ENCODE measurements at places on chromosomes 4 and X. TPM values are rescaled to one million over a fixed set of nuclear protein-coding genes. Genes with fewer than 3 reads are reported as not detected.
A peak's percentile ranks its signal among the peaks of the same experiment; 100 is the strongest.

DNA sequence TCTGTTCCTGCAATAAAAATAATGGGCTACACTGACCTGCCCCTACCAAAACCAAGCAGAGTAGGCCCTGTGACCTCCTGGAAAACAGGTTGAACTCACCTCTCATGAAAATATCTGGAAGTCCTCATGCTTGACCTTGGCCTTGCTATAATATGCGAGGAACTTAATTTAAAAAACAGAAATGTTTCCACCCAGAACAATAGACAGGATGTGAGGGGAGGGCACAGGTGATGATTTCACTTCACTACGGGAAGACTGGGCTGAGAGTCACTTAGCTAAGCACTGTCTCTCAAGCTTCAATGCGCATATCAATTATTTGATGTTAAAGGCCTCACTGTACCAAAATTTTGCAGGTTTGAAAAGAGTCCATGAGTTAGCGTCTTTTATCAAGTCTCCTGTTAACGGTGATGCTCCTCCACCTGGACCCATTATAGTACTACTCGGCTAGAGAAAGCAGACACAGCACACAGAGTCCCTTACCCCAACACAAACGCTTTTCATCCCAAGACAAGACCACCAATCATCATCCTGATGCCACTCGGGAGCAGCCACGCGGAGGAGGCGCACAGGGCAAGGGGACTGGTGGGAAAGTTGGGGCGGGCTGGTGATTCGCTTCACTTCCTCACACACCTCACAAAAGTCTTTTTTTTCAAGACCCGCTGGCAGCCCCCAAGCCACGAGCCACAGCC is 25.9 kb downstream of the ZNF721 start:
- no peak for DNase-seq

- no peaks in the 10 kb centered on the region for H3K4me1 ChIP-seq
- H3K27ac ChIP-seq = no peak overlapping the region
- H3K4me3 ChIP-seq = no peak overlapping the region
These were observed 838.2 kb upstream of the FTHL17 start for GRCh38 chrX:31909850-31910572.

DNA sequence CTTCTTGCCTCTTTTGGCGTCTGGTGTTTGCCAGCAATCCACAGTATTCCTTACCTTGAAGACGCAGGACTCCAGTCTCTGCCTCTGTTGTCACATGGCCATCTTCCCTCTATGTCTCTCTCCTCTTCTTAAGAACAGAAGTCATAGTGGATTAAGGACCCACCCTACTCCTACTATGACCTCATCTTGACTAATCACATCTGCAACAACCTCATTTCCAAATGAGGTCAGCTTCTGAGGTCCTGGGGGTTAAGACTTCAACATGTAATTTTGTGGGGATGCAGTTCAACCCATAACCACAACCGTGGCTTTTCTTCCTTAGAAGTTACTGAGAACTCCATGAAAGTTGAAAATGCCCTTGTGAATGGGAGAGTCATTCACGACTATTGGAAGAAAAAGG is 23.3 kb downstream of the TLR8 start:
- H3K36me3 ChIP-seq = no peaks in the 10 kb centered on the region
- peaks cover 2% of the 10 kb centered on the region for H3K27me3 ChIP-seq
- peaks cover 9% of the 10 kb centered on the region for H3K4me1 ChIP-seq
- H3K27ac ChIP-seq = no peak overlapping the region
- H3K4me3 ChIP-seq = no peak overlapping the region

DNA sequence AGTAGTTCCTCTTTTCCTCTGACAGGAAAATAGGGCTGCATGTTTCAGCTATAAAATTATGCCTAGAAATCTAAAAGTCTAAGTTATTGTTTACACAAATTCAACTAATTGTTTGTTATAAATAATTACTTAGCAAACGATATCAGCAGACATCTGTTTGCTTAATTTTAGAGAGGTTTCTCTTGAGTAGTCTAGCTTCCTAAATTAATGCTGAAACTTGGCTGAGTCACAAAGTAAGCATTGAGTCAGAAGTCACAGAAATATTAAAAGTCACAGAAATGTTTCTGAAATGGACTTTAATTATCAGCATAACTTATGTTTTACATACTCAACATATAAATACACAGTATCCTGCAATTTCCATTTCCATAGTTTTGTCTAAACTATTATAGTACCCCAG is 1044.0 kb downstream of the CCSER1 start:
- H3K27me3 ChIP-seq = no peaks in the 10 kb centered on the region
- no peak overlapping the region for H3K4me3 ChIP-seq
- H3K36me3 ChIP-seq = no peaks in the 10 kb centered on the region
- no peaks in the 10 kb centered on the region for H3K4me1 ChIP-seq

- no peak for DNase-seq
- H3K27ac ChIP-seq = no peak overlapping the region
- H3K4me1 ChIP-seq = peaks cover 19% of the 10 kb centered on the region
- peaks cover 5% of the 10 kb centered on the region for H3K27me3 ChIP-seq
- H3K36me3 ChIP-seq = no peaks in the 10 kb centered on the region
These were observed 4.9 kb downstream of the CXCL2 start for GRCh38 chr4:74093981-74094623.

DNA sequence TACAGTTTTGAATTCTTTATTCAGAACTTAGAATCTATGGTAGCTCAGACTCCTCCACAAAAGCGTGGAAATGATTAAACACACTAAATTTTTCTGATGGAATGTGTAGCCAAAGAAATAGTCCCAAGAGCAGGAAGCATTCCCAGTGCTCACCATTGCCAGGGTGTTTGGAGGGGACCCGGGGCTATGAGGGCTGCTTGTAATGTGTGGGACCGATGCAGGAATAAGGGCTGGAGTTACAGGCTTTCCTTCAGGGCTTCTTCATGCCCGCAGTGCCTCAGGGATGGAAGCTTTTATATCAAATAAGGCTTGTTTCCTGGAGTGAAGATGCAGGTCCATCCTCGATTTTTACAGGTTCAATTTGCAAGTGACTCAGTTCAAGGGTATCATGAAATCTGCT is 25.8 kb downstream of the WWC2 start:
- peaks cover 63% of the 10 kb centered on the region for H3K4me1 ChIP-seq
- no peak overlapping the region for H3K27ac ChIP-seq
- peaks cover 2% of the 10 kb centered on the region for H3K27me3 ChIP-seq
- H3K4me3 ChIP-seq = no peak overlapping the region
- DNase-seq = no peak

- DNase-seq = peak; percentile 6
- peak overlapping the region; percentile 83 for H3K4me3 ChIP-seq
- no peaks in the 10 kb centered on the region for H3K36me3 ChIP-seq
- peak overlapping the region; percentile 53 for H3K27ac ChIP-seq
- H3K4me1 ChIP-seq = peaks cover 32% of the 10 kb centered on the region
These were observed 68.8 kb upstream of the BCOR start for GRCh38 chrX:40166582-40166981.

DNA sequence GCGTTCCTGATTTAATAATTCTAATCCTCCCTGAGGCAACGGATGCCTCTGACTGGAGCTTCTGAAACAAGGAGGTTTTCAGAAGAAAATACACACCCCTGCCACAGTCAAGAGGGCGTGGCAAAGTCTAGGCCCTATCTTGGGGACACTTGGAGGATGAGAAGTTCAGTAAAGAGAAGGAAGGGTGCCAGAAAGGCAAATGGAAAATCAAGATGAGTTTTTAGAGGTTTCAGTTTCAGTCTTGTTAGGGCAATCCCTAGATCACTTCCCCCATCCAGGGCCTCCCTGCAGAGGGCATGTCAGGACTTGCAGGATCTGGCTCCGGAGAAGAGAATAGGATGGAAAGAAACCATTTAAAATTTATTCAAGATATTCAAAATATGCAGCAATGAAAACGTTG is 28.5 kb upstream of the FGF2 start:
- H3K27me3 ChIP-seq = no peaks in the 10 kb centered on the region
- peak overlapping the region; percentile 93 for H3K27ac ChIP-seq
- DNase-seq = peak; percentile 96
- H3K36me3 ChIP-seq = no peaks in the 10 kb centered on the region
- H3K4me1 ChIP-seq = peaks cover 57% of the 10 kb centered on the region

DNA sequence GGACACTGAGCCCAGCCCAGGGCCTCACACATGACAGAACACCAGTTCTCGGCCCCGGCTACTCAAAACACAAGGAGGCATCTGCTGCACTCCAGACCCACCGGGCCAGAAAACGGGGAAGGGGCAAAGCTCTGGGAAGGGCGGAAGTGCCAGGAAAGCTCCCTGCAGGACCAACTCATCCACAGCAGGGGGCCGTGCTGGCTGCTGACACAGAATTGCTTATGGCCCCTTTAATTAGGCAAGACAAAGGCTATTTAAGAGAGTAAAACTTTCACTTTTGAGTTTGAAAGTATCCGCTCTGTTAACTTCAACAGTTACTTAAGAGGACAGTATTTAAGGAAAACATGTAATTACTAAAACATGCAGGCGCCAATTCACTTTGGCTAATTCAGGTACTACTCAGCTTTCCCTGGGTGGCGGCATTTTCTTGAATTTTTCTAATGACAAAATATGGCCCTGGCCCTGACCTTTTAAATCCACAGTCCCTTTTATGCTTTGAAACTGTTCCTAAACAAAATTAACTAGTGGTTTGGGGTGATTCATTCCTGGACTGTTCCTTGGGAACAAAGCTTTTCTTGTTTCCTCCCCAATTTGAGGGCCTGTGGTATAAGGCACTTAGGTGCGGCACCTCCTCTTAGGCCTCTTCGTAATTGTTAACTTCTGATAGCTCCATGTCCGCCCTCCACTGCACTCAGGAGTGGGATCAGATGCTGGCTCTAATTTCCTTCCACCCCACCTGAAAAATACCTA is 40.4 kb downstream of the NSG1 start:
- no peak for DNase-seq
- peaks cover 5% of the 10 kb centered on the region for H3K27me3 ChIP-seq
- H3K4me3 ChIP-seq = no peak overlapping the region
- no peak overlapping the region for H3K27ac ChIP-seq

DNA sequence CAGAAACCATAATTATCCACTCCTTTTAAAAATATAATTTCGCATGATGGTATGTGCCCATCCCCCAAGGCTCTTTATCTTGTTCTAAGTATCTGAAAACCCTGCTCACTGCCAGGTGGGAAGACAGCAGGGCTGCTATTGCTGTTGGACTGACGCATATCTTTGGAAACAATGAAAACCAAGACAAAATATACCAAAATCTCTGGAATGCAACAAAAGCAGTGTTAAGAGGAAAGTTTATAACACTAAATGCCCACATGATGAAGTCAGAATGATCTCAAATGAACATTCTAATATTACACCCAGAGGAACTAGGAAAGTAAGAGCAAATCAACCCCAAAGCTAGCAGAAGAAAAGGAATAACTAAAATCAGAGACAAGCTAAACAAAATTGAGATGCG is 162.0 kb downstream of the FAM47B start:
- H3K27ac ChIP-seq = peak overlapping the region; percentile 80
- H3K4me1 ChIP-seq = peaks cover 45% of the 10 kb centered on the region
- H3K27me3 ChIP-seq = peaks cover 2% of the 10 kb centered on the region
- peak; percentile 0 for DNase-seq

GRCh38 chrX:72102760-72103159 is 29.0 kb downstream of the RTL5 start:
- peaks cover 7% of the 10 kb centered on the region for H3K4me1 ChIP-seq
- H3K27me3 ChIP-seq = peaks cover 7% of the 10 kb centered on the region
- DNase-seq = no peak
- H3K4me3 ChIP-seq = no peak overlapping the region
- no peak overlapping the region for H3K27ac ChIP-seq

DNA sequence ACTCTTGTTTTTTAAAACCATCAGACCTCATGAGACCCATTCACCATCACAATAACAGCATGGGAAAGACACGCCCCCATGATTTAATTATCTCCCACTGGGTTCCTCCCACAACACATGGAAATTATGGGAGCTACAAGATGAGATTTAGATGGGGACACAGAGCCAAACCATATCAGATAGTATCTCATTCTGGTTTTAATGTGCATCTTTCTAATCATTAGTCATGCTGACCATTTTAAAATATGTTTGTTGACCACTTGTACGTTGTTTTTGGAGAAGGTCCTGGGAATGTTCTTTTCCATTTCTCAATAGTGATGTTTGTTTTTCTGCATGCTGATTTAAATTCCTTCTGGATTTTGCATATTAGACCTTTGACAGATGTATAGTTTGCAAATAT is 119.0 kb downstream of the RTL3 start:
- no peak overlapping the region for H3K27ac ChIP-seq
- H3K36me3 ChIP-seq = no peaks in the 10 kb centered on the region
- DNase-seq = no peak

GRCh38 chrX:68851082-68851481 is 22.3 kb downstream of the EFNB1 start:
- H3K36me3 ChIP-seq = no peaks in the 10 kb centered on the region
- no peak overlapping the region for H3K27ac ChIP-seq

DNA sequence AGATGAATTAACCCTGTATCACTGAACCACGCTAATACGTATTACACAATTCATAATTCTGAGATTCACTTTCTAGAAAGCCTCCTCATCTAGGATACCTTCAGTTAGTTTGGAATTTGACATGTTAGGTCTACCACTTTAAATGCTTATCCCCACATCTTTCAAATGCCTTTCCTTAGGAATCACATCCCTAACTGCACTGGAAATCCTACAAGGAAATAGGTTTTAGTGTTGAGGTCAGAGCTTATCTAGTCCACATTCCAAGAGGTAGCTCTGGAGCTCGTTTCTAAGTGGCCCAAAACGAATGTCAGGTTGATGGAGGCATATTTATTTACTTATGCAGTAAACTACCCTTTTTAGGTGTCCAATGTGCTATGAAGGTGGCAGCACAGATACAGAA is 18.0 kb downstream of the PDHA1 start:
- no peak overlapping the region for H3K4me3 ChIP-seq
- no peak for DNase-seq
- H3K36me3 ChIP-seq = peaks cover 13% of the 10 kb centered on the region

DNA sequence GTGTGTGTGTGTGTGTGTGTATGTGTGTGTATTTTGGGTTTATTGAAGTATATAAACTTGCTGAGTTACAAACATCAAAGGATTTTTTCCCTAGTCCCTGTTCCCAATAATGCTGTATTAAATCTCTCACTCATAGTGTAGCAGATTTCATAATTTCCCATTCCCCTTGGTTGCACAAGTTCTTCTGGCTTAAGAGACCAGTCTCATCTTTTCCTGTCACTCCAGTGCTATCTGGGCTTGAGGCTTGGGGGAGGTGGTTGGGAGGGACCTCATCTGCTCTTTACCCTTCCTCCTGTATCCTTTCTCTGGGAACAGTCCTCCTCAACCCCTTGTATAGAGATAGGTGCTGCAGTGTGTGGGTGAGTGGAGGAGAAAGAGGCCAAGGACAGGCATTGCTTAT is 285.4 kb upstream of the BOD1L1 start:
- H3K4me1 ChIP-seq = peaks cover 54% of the 10 kb centered on the region
- H3K27ac ChIP-seq = peak overlapping the region; percentile 43
- no peak for DNase-seq
- peaks cover 10% of the 10 kb centered on the region for H3K36me3 ChIP-seq

The GAGE10 gene
- total RNA-seq = not detected

The UXT gene
- total RNA-seq = 94.9 TPM

The NLGN4X gene
- not detected for total RNA-seq

The PARM1 gene
- 0.09 TPM for total RNA-seq

The ADAMTS3 gene
- total RNA-seq = 0.07 TPM

The PITX2 gene
- 18.7 TPM for total RNA-seq

The ADGRA3 gene
- 14.9 TPM for total RNA-seq

The FABP2 gene
- not detected for total RNA-seq

Measured in HFFc6 (cell line).